Left lung (tissue), 14 donors: ENCODE measurements at places on chromosomes 11 and 22. TPM values are rescaled to one million over a fixed set of nuclear protein-coding genes. Genes with fewer than 3 reads are reported as not detected.

DNA sequence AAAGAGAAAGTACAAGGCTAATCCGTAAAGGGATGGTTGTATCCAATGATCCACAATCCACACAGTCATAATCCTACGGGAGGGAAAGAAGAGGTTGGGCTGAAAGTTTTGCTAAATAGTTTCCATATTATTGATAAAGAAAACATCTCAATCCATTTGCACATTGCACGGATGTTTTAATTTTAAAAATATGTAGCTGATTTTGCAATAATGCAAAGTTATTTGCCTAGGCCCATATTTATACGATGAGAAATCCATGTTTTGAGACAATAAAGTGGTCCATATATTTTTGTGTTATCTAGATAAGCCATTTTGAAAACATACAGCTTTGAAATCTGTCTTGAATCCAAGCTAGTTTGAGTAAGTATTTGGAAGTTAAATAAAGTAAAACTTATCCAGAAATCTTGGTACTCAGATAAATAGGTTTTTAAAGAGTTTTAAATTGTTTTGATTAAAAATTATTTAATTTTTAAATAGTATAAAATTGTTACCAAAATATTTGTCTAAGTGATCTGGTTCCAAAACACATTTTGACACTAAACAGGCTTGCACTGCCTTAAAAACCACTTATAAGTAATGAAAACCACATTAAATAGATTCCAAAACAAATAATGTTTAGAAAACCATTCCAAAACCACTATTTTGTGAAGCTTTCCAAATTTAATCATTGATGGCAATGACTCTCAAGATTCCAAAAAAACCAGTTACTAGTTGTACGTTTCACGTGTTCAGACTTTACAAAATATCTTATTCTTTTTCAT is 38.2 kb upstream of the PAMR1 start:
- DNase-seq = no peak

- DNase-seq = no peak
These were observed 71.8 kb downstream of the BTBD10 start for GRCh38 chr11:13391217-13391616.

GRCh38 chr11:75820645-75821044 is 5.6 kb downstream of the UVRAG start:
- DNase-seq = no peak

GRCh38 chr11:73463359-73463758 is 87.2 kb downstream of the RELT start:
- no peak for DNase-seq

DNA sequence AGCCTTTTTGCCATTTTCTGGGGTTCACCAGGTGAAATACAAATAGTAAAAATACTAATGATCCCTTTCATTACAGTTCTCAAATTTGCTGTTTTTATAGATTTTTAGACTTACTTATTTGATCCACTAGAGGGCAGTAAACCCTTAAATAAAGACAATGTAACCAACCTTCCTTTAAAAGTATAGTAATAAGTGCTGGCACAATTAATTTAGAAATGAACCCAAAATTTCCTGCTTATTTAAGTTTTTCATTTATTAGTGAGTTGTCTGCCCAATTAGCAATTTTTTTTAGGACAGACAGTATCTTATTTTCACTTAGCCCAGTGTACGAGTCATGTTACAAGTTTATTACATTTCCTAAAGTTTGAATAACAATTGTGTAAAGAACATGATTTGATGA is 4.7 kb downstream of the DDIAS start:
- DNase-seq = no peak

The TTC36 gene
- 1.2 TPM for polyA plus RNA-seq

- DNase-seq = no peak
These were observed 3.4 kb downstream of the TIGD3 start for GRCh38 chr11:65357856-65358356.

GRCh38 chr11:35073691-35074419 is 65.1 kb upstream of the CD44 start:
- DNase-seq = no peak

The RAB36 gene
- 8.0 TPM for polyA plus RNA-seq

DNA sequence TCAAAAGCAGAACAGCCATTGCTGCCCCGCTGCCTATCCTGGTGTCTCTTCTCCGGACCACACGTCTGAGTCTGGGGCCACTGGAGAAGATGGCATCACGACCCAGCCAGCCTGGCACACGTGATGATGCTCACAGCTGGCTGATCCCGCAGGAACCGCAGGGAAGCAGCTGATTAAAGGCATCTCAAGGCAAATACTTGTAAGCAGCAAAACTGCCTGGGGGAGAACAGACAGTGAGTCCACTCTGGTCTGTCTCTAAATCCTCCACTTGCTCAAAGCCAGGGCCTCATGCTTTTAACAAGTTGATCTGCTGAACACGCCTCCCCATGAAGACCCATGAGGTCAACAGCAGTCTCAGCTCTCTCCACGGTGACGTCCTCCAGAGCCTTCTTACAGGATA is 108.6 kb downstream of the BRD1 start:
- DNase-seq = no peak

DNA sequence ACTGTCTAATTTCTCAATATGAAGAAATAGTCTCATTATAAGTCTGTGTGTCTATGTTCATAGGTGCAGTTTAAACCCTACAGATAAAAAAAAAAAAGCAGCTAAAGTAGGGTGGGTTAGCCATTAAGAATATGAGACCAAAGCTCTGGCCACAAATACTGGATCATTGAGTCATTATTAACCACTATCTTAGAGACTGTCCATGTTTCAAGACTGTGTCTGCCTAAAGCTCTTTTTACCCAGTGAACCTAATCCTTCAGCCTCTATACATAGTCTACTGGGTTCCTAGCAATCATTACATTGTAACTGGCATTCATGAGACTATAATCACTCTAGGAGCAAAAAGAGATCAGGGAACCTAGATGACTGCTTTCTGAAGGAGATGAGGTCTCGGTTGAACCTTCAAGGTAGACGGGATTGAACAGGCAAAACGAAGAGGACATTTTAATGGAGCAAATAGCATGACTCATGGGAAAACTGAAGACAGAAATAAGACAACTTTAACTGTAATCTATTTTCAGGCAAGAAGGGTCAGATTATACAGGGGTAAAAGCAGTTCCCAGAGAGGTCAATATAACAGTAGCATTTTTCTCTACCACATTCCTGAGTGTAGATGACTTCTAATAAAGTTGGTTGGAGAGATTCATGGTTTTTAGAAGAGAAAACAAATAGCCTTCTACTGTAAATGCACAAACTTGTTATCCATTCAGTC is 64.0 kb upstream of the FIBIN start:
- no peak for DNase-seq

The PSMA1 gene
- 183 TPM for polyA plus RNA-seq
